ENCODE measurements at places on chromosomes 2 and 18.
A peak's percentile ranks its signal among the peaks of the same experiment; 100 is the strongest.

DNA sequence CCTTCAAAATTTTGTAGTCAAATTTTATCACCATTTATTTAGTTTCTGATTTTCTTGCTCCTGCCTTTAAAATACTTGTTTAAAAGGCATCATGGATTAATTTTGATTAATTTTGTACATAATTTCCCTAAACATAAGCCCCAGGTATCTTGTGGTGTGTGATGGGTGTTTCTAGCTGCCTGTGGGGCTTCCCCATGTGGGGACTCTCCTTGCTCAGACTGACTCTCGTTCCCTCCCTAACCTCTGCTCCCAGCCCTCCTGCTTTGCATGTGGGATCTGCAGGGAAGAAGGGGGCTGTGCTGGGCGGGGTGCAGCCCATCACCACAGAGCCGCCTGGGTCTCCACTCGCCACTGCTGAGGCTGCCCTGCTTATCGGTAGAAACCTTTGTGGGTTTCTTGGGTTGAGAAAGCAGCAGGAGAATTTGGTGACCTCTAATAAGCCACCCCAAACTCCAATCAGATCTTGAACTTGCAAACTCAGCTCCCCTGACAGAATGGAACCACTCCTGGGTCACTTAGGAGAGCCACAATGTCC lies 72.5 kb downstream of the MRPS9 start:
- DNase-seq, result no peak

DNA sequence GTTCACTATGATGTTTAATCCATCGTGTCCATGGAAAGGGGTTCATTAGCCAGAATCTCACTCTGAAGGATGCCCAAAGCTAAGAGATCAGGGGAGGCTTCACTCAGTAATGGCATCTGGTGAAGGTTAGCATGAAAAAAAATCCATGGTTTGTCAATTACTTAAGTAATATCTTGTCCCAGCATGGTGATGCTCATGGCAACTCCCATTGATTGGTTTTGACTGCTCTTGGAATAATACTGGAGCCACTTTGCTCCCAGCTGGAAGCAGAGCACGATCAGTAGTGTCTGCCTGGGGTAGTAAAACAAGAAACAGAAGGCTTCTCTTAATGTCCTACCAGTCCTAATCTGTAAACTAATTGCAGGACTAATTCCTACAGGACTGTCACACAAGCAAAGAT lies 799.4 kb downstream of the CNTNAP5 start:
- no peak for DNase-seq

- no peak for DNase-seq
Observed at GRCh38 chr2:232438951-232439757, 16.8 kb upstream of the ALPI start.

DNA sequence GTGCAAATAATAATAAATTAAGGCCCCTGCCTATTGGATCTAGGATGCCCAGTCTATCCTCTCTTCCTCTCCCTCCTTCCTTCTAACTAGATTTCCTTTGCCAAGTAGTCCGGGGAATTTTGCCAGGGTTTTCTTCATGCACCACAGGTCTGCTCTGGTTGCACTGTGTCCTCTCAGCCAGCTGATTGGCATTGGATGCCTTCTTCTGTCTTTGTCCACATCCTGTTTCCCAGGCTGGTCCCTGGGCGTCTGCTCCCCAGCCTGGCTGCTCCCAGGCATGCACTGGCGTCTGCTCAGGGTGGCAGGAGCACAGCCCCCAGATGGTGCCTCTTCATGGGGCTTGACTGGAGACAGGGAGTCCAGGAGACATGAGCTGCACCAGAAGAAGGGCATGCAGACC lies 66.4 kb downstream of the GALR1 start:
- DNase-seq, result no peak

DNA sequence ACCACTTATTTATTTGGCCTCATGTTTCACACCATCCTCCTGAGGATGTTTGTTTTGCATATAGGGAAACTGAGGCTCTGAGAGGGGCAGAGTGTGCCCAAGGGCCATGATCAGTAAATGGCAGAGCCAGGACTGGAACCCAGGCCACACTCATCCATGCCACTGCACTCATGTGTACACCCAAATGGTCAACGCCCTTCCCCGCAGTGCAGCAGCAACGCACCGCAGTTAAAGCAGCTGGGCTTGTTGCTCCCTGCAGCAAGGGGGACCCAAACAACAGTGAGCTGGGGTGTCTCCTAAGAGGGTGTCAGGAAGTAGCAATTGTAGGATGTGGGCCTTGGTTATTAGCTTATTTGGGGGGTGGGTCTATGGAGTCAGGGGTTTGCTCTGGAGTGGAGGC lies 36.6 kb downstream of the ZAP70 start:
- no peak for DNase-seq

GRCh38 chr18:25370391-25370790 lies 18.4 kb upstream of the ZNF521 start:
- no peak for DNase-seq

DNA sequence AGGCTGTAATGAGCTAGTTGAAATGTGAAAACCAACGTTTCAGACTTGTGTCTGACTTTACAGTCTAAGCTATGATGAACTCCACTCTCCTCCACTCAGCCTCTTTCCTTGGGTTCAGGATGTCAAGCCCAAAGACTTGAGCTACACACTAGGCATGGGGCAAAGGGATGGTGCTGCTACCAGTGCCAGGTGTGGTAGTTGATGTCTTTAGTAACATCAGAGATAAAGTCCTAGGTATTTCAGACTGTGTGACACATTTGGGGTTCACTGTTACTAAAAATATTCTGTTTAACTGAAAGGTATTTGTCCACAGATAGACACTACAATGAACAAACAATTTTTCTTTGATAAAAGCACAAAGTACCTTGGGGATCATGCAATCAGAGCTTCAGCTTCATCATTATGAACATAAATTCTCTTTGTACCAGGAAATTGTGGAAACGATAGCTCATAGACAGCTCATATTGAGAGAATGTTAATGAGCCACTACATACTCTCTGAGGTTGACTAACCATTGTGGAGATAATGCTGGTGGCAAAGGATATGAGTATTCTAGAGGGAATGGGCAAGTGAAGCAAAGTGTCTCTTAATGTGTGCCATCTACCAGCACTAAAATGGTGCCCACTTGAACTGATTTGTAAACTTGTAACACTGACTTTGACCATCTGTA lies 253.7 kb upstream of the THUMPD2 start:
- DNase-seq, result peak; percentile 89

- no peak for DNase-seq
Observed at GRCh38 chr18:54991981-54992380, 32.7 kb upstream of the CCDC68 start.

DNA sequence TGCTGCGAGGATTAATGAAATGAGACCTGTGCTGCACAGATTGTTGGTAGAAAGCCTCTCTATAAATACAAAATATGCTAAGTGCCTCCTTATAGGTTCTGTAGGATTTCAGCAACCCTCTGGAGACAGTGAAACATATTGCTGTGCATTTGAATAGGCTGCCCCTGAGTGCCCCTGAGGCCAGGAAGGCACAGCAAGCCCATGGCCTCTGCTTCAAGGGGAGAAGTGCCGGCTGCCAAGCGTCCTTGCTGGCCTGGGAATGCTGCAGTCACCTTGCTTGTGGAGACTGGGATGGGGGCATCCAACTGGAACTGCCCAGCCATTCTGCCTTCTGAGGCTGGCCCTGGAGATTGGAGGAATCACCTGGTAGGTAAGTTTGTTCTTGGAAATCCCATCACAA lies 397.2 kb upstream of the SMIM21 start:
- no peak for DNase-seq

DNA sequence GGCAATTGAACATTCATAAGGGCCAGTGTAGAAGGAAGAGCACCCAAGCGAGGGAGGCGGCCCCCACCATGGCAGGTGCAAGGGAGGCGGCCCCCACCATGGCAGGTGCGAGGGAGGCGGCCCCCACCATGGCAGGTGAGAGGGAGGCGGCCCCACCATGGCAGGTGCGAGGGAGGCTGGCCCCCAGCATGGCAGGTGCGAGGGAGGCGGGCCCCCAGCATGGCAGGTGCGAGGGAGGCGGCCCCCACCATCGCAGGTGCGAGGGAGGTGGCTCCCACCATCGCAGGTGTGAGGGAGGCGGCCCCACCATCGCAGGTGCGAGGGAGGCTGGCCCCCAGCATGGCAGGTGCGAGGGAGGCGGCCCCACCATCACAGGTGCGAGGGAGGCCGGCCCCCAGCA lies 24.7 kb upstream of the GPC1 start:
- DNase-seq, result no peak

GRCh38 chr2:558302-558642 lies 118.9 kb downstream of the TMEM18 start:
- no peak for DNase-seq

DNA sequence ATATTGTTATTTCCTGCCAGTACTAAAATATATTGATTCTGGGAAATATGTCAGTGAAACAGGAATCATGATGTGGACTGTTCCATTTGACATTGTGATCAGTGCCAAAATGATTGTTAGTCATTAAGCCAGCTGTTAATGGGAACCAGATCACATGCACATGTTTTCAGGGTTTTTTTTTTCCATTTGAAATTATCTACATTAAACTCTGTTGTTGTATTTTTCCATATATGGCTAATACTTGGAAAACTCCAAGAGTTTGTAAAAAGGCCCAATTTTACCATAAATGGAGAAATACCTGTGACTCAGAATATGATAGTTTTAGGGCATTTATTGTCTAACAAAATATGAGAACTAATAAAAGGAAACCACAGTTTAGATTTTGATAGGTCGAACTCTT lies 13.4 kb downstream of the ITGAV start:
- peak; percentile 48 for DNase-seq

DNA sequence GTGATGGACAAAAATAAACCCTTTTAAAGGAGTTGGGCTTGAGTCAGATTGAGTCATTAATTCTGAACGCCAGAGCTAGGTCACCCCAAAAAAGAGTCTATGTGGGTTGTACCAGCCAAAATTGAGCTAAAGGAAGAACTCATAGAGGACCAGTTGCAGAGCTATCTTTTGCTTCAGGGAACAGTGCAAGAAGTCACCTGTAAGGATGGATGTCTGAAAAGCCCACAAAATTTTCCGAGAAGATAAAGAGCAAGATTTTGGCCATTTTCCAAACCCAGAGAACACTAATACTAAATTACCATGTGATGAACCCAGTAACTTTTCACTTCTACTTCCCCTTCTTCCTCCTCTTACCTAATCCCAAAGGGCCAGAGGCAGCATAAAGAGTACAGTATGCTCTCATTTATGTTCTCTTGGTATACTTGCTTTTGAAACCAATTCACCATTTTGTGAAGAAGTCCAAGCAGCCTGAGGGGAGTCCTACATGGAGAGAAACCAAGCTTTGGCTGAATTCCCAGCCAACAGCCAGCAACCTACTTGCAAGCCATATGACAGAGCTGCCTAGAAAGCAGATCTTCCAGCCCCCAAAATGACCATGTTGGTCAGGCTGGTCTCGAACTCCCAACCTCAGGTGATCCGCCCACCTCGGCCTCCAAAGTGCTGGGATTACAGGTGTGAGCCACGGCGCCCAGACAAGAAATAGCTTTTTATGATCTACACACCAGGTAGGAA lies 551.7 kb downstream of the SATB2 start:
- DNase-seq, result no peak

GRCh38 chr18:74226156-74226555 lies 65.6 kb downstream of the CYB5A start:
- DNase-seq, result no peak

DNA sequence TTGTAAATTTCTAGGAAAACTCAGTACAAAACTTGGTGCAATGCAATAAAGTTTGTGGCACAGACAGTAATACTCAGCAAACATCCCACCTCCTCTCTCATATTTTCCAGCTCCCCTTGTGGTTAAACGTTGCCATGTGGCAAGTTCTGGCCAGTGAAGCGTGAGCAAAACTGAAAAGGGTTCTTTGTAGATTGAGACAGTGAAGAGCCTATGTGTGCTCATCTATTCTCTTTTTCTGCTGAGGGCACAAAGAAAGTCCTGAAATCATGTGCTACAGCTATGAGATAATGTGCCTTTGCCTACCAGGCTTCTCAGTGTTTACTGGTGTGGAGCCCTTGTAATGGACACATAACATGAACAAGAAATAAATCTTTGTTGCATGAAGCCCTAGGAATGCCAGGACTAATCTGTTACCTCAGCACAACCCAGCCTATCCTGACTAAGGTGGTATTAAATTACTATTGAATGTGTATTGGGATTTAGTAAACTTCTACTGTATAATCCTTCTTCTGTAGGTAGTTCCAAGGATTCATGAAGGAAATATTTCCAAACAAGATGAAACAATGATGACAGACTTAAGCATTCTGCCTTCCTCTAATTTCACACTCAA lies 13.0 kb upstream of the TYMS start:
- DNase-seq, result no peak

All from AG10803 (cell line).